Subcutaneous adipose tissue (tissue), 4 donors: ENCODE measurements at places on chromosomes 2 and 18. TPM values are rescaled to one million over a fixed set of nuclear protein-coding genes. Genes with fewer than 3 reads are reported as not detected.

The SRBD1 gene
- 20.3 TPM for total RNA-seq

The SFT2D3 gene
- 7.3 TPM for total RNA-seq

The SGPP2 gene
- not detected for total RNA-seq

The NDUFS1 gene
- total RNA-seq, result 57.4 TPM

The MAP3K19 gene
- not detected for total RNA-seq

The CD207 gene
- total RNA-seq, result not detected

The NHEJ1 gene
- 19.4 TPM for total RNA-seq

The MARCHF4 gene
- total RNA-seq, result not detected

The KHK gene
- 2.9 TPM for total RNA-seq

The RGPD3 gene
- total RNA-seq, result 1.3 TPM

The REL gene
- 43.2 TPM for total RNA-seq

The PNO1 gene
- total RNA-seq, result 28.7 TPM

The CFAP210 gene
- total RNA-seq, result not detected

The SOCS6 gene
- total RNA-seq, result 17.8 TPM

The SLC30A3 gene
- not detected for total RNA-seq

The DSC2 gene
- 10.6 TPM for total RNA-seq

The L3MBTL4 gene
- total RNA-seq, result 6.0 TPM

The SAG gene
- total RNA-seq, result not detected

The GREB1 gene
- total RNA-seq, result 5.7 TPM

The UGT1A3 gene
- total RNA-seq, result not detected

The NXPH2 gene
- total RNA-seq, result not detected

The MYCN gene
- total RNA-seq, result not detected

The ALLC gene
- not detected for total RNA-seq

The CD8A gene
- total RNA-seq, result 1.5 TPM

The EN1 gene
- 1.1 TPM for total RNA-seq

The DSEL gene
- total RNA-seq, result 20.7 TPM

The UGT1A6 gene
- total RNA-seq, result not detected

The ACKR3 gene
- total RNA-seq, result 26.3 TPM

The GAREM1 gene
- 40.9 TPM for total RNA-seq

The IL36A gene
- total RNA-seq, result not detected

The SERPINB7 gene
- total RNA-seq, result not detected

The APOB gene
- total RNA-seq, result 38.6 TPM
